ENCODE measurements at places on chromosomes 11 and 22.

GRCh38 chr11:43992183-43992582 is 49.7 kb downstream of the C11orf96 start:
- no peak for DNase-seq

GRCh38 chr11:109133159-109133558 is 288.8 kb upstream of the C11orf87 start:
- DNase-seq: no peak

- DNase-seq: peak; percentile 85
Observed at GRCh38 chr11:74726547-74727182, 4.6 kb downstream of the CHRDL2 start.

- DNase-seq: no peak
Observed at GRCh38 chr11:117197516-117198456, 1.4 kb upstream of the TAGLN start.
